NCI-H1105 treated with DMSO at 0.1 percent for 48 hours (cell line): ENCODE measurements at places on chromosomes 5 and 9.

- DNase-seq, result no peak
These were observed 255.5 kb upstream of the SEMA6A start for GRCh38 chr5:116830079-116830478.

DNA sequence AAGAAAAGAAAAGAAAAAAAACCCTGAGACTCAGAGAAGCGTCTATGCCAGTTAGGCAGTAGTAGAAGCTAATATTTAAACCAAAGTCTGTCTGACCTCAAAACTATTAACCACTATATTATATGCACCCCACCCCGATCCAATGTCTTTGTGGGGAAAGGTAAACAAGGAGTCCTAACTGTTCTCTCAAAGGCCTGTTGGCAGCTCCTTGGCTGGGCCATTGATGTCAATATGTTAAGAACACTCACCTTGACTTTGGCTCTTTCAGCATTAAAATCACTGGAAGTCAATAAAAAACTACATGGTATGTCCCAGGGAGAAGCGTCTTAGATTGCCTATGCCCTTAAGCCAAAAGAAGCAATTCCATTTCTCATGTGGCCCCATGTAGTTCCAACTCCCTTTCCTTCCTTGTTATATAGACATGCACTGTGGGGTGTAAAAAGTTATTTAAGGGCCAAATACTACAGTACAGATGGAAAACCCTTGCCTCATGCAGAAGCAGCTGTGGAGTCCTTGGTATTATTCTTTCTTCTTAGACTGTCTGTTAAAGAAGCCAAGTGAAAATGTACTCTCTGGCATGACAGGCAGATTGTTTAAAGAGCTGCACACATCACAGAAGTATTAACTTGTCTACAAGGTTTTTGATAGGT, 308.6 kb upstream of the RPS23 start:
- DNase-seq, result no peak

- no peak for DNase-seq
These were observed 45.7 kb upstream of the ALDOB start for GRCh38 chr9:101481261-101481660.

- no peak for DNase-seq
These were observed 454.6 kb downstream of the IRX1 start for GRCh38 chr5:4050203-4050602.

- no peak for DNase-seq
These were observed 44.6 kb upstream of the PIK3R1 start for GRCh38 chr5:68170826-68171558.

- peak; percentile 10 for DNase-seq
These were observed 145.5 kb downstream of the ERCC6L2 start for GRCh38 chr9:96020792-96021550.

DNA sequence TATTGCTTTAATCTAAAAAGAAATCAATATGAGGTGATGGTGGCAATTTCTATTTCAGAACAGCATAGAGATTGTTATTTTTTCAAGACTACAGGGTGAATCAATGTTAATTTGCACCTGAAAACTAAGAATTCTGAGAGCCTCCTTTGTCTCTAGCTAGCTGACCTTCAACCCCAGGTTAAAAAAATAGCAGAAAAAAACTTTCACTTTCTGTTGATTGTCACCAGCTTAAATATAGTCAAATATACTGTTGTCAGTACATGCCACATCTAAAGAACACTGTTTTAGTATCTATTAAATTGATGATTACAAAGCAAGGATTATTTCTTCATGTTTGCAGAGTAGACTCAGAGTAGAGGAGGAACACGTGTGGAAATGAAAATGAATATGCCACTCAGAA, 1371.4 kb downstream of the MAT2B start:
- no peak for DNase-seq

GRCh38 chr5:4640795-4641194, 499.3 kb upstream of the ADAMTS16 start:
- DNase-seq, result peak; percentile 28

- DNase-seq, result no peak
These were observed 189.1 kb upstream of the CDH12 start for GRCh38 chr5:23042226-23042625.

- DNase-seq, result no peak
These were observed 81.1 kb downstream of the CDO1 start for GRCh38 chr5:115735108-115735998.

GRCh38 chr9:110541950-110542349, 37.6 kb downstream of the SVEP1 start:
- no peak for DNase-seq

DNA sequence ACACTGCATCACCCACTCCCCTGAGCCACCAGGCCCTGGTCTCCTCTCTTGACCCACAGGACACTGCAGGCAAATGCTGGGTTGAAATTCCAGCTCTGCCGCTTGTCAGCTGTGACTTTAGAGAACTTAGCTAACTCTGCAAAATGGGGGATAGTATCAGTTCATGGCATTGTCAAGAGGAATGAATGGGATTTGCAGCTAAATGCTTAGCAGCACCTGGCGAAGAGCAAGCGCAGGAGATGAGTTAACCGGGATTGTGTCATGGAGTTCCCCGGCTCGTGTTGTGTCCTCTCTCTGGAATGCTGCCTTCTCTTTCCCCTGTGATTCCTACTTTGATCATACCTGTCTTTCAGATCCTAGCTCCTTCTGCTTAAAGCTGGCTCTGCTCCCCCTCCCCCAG, 67.1 kb downstream of the DAB2IP start:
- DNase-seq, result no peak

DNA sequence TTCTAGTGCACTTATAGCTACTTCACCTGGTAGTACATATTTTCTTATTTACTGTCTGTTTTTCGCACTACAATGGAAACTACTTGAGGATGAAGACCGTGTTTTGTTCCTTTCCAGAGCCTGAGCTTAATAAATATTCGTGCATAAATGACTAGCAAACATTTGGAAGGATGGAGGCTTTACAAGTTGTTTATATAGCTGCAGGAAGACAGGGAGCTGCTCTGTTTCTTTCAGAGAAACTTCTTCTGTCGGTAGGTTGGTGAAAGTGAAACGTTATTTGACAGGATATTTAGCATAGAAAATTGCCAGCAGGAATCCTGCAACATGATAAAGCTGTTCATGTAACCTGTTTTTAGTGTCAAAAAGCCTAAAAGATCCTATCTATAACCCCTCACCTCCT, 210.6 kb downstream of the PCSK5 start:
- no peak for DNase-seq

- no peak for DNase-seq
These were observed 126.4 kb upstream of the ZNF366 start for GRCh38 chr5:72633649-72634048.

DNA sequence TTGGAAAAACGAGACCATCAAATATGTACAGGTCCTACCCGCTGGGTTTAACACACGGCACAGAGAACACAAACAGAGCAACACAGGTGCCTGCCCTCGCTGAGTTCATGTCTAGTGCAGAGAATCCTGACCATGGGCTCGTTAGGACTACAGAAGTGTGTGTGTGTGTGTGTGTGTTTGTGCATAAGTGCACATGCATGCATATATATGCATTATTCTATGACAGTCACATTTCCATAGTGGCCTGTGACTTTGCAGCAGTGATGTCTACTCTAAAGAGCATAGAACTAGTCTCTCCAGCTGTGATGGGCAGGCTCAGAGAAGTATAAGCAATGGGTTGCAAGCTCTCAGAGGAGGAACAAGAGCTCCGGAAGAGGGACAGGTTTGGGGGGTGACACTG, 27.7 kb downstream of the ORM2 start:
- DNase-seq, result no peak

DNA sequence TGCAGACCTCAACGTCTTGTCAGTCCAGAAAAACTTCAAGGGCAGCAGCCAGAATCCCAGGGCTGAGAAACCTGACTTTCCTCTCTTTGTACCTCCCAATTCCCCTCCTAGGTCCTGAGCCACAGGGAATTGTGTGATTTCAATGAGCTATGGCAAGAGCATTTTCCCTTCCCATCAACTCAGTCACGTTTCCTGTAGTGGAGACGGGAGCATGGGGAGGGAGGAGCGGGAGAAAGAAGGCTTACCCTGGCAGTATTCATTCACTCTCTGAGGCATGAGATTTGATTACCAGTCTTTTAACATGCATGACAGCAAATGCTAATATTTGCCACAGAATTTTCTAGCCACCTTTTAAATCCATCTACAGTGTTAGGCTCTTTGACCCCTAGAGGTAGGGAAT, 109.4 kb upstream of the TBCA start:
- no peak for DNase-seq

DNA sequence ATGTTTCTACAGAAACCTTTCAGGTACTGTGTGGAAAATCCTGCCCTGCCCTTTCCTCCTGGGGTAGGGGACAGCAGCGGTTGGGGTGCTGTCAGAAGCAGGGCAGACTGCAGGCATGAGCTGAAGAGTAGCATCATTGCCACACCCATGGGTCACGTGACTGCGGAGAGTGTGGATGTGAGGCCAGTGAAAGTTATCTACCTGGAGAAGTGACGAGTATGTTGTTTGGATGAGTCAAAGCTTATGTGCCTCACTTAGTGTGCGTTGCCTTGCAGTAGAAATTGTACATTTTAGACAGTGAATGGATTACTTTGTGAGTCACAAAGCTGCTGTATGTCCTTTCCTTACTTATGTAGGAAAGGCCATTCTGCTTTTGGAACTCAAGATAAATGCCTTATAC, 21.7 kb upstream of the ACTBL2 start:
- no peak for DNase-seq

- DNase-seq, result no peak
These were observed 38.3 kb downstream of the PTGES start for GRCh38 chr9:129714511-129715061.

- no peak for DNase-seq
These were observed 7.5 kb downstream of the ACSL6 start for GRCh38 chr5:132003982-132004381.

- DNase-seq, result no peak
These were observed 17.8 kb upstream of the FIBCD1 start for GRCh38 chr9:130956636-130957450.

- DNase-seq, result no peak
These were observed 188.5 kb downstream of the COX7C start for GRCh38 chr5:86806206-86806605.

DNA sequence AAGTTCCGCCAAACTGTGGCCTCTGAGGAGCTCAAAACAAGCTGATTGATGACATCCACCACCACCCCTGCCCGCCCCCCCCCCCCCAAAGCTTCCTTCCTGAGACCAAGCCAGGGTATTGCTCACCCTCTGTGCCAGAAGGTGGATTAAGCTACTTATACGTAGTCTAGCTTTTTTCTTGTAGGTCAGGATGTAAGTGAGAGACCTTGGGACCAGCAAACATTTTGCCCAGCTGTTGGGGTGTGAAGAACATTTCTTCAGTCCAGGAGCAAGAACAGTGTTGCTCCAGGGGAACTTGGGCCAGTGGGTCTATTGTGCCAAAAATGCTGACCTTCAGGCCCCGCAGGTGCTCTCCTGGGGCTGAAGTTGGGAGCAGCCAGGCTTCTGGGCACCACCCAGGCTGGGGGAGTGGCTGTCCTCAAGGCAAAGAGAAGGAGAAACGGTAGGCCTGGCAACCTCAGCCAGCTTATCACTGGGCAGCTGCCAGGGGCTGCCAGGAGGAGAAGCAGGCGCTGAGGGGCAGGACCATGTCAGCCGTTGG, 18.0 kb downstream of the NEURL1B start:
- no peak for DNase-seq

DNA sequence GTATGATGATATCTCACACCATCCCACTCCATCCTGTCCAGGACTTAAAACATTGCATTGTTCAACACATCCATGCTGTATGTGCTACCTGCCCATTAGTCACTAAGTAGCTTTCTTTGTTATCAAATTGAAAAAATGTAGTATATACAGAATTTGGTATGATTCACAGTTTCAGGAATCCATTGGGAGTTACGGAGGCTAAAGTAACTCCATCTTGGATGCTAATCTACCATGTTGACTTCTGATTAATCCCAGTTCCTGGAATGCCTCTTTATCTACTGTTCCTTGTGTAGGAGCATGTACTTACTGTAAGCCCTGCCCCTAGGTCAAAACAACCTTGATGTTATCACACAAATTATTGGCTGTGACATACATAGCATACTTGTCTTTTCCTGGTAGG, 38.9 kb upstream of the FOXB2 start:
- no peak for DNase-seq

DNA sequence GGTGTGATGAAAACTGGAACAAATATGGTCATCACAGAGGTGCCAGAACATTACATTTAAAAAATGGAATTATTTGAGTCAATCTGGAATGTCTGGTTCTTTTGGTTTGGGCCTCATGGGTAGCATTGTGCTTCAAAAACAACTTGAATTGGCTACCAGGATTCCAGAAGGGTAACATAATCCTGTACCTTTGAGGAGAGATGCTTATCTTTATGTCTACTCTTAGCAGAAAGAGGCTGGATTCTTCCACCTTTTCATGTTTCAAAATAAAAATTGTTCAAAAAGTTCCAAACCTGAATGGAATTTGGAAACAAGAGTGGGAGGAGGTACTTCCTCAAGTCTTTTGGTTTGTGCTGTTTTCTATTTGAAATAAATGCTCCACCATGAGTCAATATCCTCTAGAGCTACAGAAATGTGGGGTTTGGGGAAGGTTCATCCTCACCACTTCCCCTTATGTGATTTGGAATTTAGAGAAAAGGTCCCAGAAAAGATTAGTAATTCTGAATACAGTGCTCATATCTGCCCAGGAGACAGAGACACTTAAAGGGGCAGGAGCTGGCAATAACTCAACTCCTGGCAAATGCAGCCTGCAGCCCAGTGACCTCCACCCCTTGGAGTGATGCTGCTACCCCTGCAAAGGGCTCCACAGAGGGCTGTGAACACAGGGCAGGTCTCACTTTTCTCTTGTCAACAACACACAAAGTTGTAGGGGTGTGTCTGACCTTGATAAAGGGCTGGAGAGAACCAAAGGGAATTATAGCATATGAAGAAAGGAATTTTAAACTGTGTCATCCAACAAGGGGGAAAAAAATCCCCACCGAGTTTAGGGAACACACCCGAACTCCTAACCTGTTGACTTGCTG, 272.8 kb downstream of the CWC27 start:
- no peak for DNase-seq

- no peak for DNase-seq
These were observed 199.0 kb upstream of the TARS1 start for GRCh38 chr5:33241802-33242201.

DNA sequence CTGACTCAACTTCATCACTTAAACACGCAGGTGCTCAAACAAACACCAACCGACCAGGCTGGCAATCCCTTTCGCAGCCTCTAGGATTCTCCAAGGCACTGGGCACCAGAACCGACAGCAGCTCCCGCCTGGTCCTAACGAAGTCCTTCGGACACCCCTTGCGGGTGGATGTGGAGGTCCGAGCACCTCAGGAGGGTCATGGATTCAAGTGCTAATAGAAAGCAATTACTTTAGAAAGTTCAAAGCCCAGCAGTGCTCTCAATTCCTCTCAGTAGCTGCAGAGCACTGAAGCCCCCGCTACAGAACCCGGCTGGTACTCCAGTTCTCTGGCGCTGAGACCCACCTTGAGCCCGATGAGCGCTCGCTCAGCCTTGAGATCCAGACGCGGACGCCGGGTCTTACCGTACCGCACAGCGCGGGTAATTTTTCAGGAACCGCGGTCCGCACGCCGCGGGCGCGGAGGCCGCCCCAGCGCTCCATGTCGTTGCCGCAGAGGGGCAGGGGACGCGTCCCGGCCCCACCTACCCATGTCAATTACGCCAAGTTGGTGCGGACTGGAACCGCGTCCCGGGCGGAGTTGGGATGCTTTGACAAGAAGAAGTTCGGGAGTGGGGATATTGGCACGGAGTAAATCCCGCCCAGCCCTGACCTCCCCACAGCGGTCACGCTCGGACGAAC, 638 bp downstream of the MARCHF3 start:
- DNase-seq, result peak; percentile 48

- no peak for DNase-seq
These were observed 215.8 kb downstream of the LRRC70 start for GRCh38 chr5:62794456-62794855.
